ENCODE measurements at places on chromosomes 12 and 14.

- no peak for DNase-seq
These were observed 36.7 kb upstream of the C14orf132 start for GRCh38 chr14:96002498-96002884.

DNA sequence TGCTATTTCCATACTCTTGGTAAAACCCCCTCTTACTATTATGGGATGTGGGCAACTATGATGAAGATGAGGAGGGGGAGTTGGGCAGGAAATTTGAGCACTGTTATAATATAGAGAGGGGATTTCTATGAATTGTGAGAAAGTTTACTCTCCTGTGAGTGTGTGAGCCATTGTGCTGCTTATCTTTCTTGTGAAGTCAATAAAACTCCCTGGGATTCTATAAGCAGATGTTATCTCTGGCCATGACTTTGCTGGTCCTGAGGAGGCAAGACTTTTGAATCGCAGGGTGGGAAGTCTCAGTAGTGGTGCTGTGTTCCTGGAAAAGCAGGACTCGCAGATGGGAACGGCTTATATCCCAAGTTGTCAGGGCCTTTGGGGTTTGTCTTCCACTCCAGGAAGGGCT is 62.2 kb downstream of the EMP1 start:
- no peak for DNase-seq

DNA sequence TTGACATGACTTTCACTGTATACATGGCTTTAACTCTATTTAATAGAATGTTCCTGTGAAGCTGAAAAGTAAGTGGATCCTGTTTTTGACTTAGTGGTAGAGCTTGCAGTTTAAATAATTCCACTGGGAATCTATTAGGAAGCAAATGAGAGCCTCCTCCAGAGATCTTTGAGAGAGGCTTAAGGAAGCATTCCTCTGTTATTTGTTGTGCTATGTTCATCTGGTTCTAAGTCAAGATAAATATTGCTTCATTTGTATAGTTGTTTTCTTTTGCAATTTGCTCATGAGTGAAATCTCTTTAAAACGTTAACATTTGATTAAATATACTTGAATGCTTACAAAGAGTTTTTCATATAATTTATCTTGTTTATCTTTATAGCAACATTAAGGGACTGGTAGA is 70.4 kb downstream of the TMTC2 start:
- DNase-seq = no peak

GRCh38 chr12:102885043-102885932 is 31.8 kb downstream of the PAH start:
- DNase-seq = no peak

DNA sequence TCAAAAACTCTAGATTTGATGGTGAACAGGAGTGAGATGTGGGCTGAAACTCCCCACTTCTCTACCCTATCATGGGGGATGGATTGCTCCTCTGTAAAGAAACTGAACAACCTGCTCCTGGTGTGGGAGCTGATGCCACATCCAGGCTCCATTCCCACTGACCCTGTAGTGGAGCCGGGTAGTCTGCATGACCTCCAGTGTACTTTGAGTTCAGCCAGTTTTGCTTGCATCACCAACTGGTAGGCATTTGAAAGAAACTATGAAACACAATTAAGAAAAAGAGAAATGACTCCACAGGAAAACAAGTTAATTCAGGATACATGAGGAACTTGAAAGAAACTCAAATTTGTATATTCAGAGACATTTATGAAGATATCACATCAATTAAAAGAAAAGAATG is 27.3 kb upstream of the EMP1 start:
- DNase-seq = no peak

All from stimulated activated CD8-positive, alpha-beta memory T cell treated with anti-CD3 and anti-CD28 coated beads, Interleukin-12 subunit alpha, Interleukin-12 subunit beta, amount 100 ng/mL, for 1 hour (primary cell).